Fibroblast of skin of left quadriceps (primary cell): ENCODE measurements at places on chromosomes 13 and 19.

DNA sequence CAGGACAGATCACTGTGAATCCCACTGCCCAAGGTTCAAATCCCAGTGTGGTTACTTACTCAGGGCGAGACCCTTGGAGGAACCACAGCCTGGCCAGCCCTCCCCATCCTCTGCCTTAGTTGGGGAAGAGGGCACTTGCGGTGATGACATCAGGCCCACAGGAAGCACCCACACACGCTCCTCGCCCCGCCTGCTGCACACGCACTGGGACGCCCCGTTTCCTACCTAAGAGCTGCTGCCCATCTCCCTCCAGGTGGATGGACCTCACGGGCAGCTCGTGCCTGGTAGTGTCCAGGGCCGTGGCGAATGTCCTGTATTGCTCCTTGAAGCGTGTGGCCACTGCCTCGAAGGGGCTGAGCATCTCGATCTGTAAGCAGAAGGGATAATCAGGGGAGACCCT lies 19.6 kb downstream of the HAUS8 start:
- no peak for DNase-seq

DNA sequence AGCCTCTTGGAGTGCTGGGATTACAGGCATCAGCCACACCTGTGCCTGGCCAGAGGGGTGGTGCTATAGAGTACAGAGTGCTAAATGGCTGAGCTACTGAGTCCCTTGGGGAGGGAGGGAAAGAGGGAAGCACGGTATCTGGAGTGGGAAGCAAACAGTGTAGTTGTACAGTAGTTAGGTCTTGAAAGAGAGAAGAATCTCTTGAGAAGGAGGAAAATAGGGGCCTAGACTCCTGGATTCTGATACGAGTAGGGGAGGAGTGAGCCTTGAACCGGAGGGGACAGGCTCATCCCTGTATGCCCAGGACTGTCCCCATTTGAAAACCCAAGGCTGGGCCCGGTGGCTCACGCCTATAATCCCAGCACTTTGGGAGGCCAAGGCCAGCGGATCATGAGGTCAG lies 5.1 kb downstream of the MYADM start:
- no peak for DNase-seq

GRCh38 chr19:42069619-42070351 lies at the start of gene GRIK5:
GRIK5 (minus strand) TSS chr19:42070206; CDS start chr19:42065770, 4,436 bp downstream.
- no peak for DNase-seq

DNA sequence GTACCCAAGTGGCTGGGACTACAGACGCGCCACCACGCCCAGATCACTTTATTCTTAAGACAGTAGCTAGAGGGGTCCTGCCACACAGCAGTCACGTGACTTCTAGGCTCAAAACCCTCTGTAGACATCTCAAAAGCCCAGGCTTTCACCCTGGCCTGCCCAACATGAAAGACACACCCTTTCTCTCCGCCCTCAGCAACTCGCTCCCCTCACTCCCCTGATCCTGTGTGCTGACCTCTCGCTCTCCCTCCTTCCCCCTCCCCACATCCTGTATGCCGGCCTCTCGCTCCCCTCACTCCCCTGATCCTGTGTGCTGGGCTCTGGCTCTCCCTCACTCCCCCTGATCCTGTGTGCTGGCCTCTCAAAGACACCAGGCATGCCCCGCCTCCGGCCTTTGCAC lies 77.4 kb downstream of the SLC15A1 start:
- DNase-seq, result no peak
